ENCODE measurements at places on chromosomes 5 and 9.

DNA sequence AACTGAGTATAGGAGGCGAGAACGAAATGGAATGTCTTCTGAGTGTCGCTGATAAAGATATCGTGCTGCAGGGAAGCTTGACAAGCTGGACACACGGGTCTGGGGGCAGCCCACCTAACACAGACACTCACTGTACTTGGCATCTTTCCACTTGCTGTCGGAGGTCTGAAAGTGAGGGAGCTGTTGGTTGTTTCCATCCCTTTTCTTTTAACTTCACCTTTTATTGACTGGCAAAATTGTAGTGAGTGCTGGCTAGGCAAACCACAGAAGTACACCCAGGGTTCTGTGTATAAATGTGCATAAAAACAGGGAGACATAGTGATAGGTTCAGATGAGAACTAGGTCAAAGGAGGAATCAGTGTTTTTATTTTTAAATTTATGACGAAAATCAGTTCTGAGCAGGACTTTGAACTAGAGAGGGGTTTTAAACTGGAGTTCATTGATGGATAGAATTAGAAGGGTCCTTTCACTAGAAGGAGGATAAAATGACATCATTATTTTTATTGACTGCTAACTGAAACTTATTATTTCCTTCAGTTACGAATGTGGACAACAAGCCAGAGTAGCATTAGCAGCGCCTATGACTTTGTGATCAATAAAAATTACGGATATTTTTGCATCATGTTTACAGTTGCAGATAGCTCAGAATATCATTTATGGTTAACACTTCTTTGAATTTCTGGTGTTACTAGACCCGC lies 817 bp downstream of the GAPVD1 start:
- no peak for DNase-seq

DNA sequence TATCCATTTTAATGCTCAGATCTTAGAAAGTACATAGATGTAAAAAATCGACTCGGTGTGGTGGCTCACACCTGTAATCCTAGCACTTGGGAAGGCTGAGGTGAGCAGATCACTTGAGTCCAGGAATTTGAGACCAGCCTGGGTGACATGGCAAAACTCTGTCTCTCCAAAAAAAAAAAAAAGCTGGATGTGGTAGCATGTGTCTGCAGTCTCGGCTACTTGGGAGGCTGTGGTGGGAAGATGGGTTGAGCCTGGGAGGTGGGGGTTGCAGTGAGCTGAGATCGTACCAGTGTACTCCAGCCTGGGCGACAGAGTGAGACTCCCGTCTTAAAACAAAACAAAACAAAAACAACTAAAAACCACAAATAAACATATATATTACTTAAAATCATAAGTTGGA lies 61.4 kb downstream of the RASA1 start:
- DNase-seq = no peak

GRCh38 chr5:124089578-124089977 lies 577.6 kb downstream of the CSNK1G3 start:
- DNase-seq = no peak

DNA sequence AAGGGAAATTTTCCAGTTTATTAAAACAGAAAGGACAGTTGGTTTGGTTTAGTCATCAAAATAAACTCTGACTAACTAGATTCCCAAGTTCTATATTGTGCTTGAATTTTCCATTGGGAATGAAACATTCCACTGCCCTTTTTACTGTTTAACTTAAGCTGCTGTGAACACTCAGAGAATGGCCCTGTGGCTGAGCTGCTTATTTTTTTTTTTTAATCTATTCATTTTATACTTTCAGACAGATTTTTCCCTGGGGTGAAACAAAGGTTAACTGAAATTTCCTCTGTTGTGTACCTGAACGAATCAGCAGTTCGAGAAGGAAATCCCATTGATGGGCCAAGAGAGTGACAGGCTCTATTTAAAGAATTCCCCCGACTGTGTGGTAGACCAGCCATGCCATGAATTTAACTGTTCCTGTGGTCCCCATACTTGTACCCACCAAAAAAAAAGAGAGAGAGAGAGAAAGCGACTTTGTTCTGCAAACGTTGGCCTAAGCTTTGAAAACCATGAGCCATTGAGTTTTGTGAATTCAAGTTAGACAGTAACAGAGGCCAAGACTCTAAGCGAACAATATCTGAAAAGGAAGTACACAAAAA lies 138.7 kb upstream of the GRHPR start:
- no peak for DNase-seq

DNA sequence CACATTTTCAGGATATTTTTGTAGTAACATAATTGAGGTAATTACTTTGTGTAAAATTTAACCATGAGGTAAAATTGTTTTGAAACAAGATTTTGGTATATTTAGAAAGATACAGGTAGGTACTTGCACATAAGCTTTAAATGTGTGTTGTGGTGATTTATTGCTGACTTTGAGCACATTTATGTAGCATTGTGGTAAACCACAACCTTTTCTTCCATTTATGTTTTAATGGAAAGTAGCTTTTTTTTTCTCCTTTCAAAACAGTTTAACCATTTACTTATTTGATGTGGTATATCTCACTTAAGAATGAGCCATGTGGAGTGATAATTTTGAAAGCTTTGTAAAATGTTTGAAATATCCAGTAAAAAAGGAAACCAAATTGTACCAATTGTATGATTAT lies 35.6 kb downstream of the FCHO2 start:
- DNase-seq = no peak

GRCh38 chr9:27329291-27329690 lies 32.3 kb upstream of the EQTN start:
- no peak for DNase-seq

DNA sequence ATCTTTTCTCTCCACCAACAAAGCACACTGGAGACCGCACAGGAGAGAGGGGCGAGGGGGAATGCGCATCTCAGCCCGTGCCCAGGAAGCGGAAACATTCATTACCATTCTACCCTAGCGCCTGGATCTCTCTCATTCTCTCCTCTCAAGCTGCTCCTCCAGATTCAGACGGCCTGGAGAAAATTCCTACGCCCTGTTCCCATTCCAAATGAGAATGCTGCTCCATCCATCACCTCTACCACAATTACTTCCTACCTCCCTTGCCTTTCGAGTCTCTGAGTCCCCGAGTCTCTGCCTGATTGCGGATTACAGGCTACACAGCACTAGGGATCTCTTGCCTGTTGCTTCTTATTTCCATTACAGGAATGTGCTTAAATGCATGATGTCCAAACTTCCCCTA lies 6.7 kb downstream of the DDX31 start:
- no peak for DNase-seq

GRCh38 chr5:61817472-61818326 lies 485.6 kb downstream of the ZSWIM6 start:
- no peak for DNase-seq

DNA sequence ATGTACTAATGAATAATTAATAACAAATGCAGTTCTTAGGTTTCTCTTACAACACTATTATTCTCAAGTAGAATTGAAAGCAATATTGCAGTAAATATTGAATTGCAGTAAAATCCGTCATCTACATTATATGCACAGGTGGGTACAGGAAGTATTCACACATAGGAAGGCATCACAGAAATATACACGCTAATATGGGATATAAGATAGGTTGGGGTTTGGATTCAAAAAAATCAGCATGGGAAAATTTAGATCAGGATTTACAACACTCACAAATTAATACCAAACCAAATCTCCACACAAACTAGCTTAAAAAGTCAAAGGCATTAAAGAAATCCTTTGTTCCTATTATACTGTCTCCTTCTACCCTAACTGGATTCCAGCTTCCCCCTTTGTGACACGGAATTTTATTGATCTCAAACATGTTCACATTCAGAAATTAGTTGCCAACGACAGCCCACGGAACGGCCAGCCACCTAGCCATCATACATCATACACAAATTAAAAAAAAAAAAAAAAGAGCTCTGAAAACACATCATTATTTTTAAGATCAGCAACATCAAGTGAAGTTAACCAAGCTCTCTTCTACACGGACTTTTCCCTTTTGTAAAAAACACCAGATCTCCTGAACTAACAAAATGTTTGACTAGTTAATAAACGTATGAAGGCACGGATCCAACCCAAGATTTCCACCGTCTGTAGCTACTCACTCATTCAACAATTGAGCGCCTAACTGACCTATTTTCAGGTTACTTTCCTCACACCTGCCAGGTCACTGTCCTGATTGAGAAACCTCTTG lies 2.2 kb downstream of the NR6A1 start:
- no peak for DNase-seq

DNA sequence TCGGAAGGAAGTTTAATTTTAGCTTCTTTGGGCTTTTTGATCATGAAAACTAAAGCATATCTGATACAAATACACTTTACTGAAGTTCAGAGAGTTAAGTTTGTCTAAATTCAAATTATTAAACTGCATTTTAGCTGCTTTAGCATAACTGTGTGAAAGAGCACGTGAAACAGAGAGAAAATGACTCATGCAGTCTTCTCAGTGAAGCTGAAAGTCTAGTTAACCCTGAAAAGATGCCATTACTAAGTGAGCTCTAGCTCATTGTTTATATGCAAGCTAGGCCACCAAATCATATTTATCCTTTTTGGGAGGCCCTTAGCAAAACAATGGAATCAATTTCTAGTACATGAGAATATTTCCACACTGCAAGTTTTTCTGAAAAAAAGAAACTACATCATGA lies 27.6 kb downstream of the TPD52L3 start:
- no peak for DNase-seq

GRCh38 chr5:36696059-36696673 lies 89.8 kb downstream of the SLC1A3 start:
- DNase-seq = no peak

DNA sequence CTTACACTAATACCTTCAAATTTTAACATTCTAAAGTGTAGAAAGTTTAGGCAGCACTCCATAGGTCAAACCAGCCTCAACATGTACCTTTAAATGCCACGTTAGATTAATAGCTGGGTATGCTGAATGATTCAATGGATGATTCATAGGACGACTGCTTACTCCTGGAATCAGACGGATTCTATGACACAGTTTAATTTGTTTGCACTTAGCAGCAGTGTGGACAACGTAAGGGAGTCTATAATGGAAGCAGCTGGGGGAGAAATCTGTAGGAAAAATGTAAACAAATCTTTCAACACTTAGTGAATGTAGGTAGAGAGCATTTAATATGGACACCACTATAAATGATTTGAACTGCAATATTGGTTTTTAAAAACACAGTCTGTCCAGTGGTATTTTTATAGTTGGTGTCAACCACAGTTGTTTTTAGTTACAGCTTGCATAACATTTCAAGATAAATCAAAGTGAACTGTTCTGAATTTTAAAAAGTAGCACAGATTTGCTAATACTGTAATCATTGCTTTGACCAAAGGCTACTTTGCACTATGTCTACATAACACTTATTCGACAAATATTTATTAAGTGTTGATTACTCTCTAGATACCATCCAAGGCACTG lies 701.5 kb upstream of the MEF2C start:
- no peak for DNase-seq

DNA sequence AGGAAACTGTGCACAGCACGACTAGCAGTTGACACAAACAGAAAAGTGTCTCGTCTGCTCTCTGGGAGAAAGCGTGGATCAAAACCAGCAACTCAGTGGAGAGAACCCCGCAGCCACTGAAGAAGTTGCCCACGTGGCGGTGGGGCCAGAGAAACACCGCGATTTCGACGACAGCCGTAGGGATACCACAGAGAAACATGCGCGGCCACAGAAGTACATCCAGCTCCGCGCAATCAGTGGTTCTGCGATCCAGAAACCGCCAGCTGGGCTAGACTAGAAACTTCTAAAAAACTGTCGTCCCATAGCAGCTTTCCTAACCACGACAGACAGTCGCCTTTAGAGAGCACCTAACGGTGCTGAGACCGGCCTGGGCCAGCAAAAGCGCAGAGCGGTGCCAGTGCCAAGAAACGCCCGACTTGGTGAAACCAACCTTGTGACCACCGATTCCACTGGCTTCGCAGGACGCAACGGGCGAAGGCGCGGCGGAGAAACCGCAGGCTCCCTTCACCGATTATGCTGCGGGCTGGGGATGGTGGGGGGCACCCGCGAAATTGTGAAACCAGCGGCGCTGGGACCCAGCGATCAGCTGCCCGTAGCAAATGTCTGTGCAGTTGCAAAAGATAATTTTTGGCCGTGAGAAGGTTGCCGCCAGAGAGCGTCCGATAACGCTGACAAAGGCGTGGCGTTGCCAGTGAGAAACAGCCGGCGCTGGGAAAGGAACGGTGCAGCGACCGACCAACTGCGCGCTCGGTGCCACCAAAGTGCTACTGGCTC lies 2.7 kb upstream of the ANXA2R start:
- peak; percentile 80 for DNase-seq

- no peak for DNase-seq
Observed at GRCh38 chr5:179452356-179453230, 97.8 kb upstream of the RUFY1 start.

DNA sequence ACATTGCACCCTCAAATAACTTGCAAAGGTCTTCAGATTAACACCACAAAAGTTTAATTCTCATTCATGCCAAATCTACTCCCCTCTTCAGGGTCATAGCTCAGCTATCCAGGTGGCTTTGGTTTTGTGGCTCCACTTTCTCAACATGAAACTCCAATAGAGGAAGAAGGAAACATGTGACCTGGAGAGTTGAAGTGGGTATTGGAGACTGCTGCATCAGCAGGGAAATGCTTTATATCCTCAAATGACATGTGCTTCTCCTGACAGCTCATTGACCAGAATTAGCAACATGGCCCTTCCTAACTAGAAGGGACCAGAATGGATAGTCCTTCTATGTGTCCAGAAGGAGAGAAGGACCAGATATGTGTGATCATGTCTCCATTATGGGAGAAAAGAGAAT lies 73.6 kb downstream of the TLR4 start:
- DNase-seq = no peak

GRCh38 chr5:17796757-17797396 lies 162.6 kb downstream of the TAF11L14 start:
- DNase-seq = no peak

GRCh38 chr9:82273121-82273520 lies 284.5 kb downstream of the SPATA31D1 start:
- DNase-seq = no peak

GRCh38 chr9:136193127-136193890 lies 11.6 kb downstream of the LHX3 start:
- no peak for DNase-seq

GRCh38 chr5:8997542-8998070 lies 548.3 kb downstream of the SEMA5A start:
- DNase-seq = no peak

DNA sequence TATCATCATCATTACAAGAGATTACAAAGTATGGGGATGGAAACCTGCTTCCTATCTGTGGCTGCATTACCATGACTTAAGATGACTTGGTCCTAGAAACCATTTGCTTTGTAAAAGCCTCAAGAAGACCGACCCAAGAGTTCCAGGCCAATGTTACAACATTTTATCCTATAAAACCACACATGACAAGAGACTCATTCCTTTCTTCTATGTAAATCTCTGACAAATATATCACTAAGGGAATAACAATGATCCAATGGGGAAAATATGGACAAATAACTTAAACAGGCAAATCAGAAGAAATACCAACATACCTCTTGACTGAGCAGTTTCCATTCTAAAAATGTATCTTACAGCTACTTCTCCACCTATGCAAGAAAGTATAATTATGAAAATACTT lies 44.3 kb upstream of the VPS13A start:
- no peak for DNase-seq

DNA sequence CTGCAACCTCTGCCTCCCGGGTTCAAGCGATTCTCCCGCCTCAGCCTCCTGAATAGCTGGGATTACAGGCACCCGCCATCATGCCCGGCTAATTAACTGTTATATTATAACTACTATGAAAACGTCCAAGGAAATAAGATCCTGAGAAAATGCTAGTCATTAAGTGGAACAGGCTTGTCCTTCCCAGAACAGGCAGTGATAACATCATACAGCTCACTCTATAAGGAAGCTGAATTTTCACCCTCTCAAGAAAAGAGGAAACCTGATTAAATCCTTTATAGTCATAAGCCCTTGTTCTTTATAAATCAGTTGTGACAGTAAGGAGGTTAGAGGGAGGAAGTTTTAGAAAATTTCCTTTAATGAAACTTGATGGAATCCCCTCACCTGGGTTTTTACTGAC lies 163.9 kb upstream of the CLINT1 start:
- no peak for DNase-seq
